ENCODE measurements at places on chromosomes 3 and 15.

DNA sequence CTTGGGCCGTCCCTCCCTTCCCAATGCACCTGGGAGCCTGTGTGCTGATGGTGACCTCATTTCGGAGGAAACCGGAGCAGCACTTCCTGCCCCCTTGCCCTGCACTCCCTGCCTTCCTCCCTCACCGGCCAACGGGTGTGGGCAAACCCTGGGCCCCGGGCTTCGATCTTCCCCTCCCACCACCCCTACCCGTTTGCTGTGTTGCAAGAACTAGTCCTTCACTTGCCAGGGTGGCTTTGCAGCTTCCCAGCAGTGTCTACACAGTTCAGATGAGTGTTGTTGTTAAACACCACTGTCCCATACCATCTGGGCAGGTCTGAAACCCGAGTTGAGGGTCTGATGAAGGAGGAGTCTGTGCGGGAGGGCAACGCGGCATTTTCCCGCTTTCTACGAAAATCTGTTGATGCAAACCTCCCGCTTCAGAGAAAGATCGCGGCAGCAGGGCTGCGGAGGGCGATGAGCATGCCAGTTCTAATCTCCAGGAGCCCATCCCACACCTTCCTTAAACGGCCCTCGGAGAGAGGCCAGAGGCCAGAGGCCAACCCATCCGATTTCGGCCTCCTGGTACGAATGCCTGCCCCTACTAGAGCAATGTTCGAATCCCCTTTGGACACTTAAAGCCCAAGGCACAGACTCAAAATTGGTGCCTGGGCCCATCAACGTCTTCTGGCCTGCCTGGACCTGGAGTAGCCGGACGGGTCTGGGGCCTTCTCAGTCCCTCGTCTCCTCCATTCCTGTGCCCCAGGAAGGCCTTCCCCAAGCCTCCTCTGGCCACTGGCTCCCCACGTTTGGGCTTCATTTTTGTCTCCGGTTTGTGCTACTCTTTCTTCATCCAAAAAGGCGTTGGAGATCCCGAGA, 35.7 kb upstream of the POLG start:
- DNase-seq, result no peak

DNA sequence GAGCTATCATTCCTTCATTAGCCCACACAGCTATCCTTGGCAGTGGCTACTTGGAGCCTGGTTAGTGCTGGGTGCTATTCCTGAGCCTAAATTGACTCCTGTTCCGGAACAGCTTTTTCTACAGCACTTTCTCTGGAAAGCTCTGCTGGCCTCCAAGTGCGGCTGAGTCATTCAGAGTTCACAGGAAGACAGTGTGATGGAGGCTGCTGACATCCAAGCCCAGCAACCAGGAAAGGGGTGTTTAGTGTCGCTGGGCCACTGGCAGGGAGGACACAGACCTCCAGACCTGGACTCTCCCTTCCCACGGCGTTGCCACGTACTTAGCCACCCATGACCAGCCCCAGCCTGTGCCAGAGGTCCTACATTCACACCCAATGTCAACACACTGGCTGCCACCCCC, 28.7 kb downstream of the CACNA2D2 start:
- no peak for DNase-seq

- DNase-seq, result no peak
Measured at GRCh38 chr3:48423241-48423882, 6.5 kb downstream of the PLXNB1 start.

DNA sequence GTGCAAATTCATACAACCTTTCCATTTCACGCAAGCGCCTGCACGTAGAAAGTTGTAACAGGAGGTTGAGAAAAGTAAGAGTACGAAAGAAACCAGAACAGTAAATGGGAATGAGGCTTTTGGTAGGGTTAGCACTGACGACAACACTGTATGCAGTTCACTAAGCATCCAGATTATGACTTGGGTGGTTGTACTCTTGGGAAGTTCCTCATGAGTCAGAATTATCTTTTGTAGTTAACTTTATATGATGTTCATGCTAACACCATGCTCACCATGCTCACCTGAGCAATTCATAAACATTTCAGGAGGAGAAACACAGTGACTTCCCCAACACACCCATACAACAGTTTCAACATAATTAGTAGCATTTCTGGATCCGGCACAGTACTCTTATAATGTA, 3.0 kb upstream of the LPP start:
- no peak for DNase-seq

DNA sequence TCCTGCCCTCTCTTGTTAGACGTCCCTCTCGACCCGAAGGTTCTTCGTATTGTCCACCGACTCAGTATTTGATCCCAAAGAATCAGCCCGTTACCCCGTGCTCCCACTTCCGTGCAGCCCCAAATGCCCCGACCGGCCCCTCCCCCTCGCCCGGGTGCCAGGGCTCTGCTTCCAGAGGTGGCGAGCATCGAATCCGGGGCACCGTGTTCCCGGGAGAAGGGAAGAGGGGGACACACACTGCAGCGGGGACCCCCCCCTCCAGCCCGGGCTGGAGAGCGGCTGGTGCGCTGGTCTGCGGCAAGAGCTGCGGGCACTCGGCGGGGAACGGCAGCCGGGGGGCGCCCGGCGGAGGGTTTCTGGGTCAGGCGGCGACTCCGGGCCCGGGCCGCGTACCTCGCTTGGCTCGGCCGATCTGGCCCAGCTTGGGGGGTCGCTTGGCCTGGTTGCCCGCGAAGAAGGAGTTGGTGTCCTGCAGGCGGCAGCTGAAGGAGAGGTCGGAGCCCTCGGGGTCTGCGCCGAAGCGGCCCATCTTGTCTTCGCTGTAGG, 556 bp downstream of the CAMK2N2 start:
- no peak for DNase-seq

DNA sequence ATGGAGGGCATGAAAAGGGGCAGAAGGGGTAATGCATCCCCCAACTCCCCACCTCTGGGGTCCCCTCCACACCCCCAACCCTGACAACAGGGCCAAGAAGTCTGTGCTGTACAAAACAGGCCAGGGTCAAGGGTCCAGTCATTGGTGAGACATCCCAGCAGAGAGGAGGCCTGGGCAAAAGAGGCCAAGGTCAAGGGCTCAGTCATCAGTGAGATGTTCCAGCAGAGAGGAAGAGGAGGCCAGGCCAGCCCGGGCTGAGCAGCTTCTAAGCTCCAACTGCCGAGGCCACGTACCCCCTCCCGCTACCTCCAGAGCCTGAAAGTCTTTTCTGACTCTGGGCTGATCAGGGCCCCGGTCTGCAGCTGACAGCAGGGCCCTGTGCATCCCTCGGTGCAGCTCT, 52.4 kb downstream of the LHFPL4 start:
- DNase-seq, result no peak

Data from GM12892 (cell line).